HuH-7 (cell line): ENCODE measurements at places on chromosomes 16 and 17.

- DNase-seq, result no peak
These were observed 18.5 kb downstream of the PLLP start for GRCh38 chr16:57265850-57266530.

GRCh38 chr16:86884390-86884650 is 306.0 kb downstream of the FOXL1 start:
- no peak for DNase-seq

GRCh38 chr17:81009136-81009535 is 17.5 kb downstream of the CHMP6 start:
- no peak for DNase-seq

DNA sequence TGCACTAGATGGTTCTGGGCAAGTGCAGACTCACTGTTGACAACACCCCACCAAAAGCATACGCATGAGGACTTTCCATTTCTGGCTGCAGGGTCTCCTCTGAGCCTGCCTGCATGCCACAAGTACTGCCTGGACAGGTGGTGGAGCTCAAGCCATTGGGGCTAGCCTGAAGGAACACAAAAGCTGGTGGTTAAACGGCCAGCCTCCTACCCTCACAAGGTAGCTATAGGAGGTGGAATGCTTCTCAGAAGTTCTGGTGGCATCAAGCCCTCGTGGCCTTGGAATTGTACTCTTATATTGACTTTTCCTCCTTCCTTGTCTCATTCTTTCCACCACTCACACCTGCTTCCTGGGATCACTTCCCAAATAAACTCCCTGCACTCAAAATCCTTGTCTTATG is 56.6 kb upstream of the BCAR1 start:
- DNase-seq, result no peak

DNA sequence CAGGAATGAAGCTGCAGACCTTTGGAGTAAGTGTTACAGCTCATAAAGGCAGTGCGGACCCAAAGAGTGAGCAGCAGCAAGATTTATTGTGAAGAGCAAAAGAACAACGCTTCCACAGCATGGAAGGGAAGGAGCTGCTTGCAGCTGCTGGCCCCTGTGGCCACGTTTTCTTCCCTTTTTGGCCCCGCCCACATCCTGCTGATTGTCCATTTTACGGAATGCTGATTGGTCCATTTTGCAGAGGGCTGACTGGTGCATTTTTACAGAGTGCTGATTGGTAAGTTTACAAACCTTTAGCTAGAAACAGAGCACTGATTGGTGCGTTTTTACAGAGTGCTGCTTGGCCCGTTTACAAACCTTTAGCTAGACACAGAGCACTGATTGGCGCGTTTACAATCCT is 841.5 kb downstream of the CDH11 start:
- DNase-seq, result no peak

DNA sequence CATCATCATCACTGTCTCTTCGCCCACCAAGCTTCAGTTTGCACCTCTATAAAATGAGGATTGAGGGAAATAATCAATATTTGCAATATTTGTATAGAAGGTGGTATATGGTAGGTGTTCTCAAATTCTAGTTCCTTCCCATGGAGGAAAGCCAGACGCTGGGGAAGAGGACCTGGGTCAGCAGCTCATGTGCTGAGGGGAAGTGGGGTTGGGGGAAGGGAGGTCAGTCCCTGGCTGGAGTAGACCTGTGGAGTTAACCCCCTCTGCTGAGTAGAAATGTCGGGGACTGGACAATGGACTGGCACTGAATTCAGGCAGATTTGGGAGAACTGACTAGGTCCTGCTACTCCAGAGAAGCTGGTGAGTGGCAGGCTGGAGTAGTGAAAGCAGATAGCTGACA is 12.8 kb upstream of the ITGB3 start:
- DNase-seq, result no peak

GRCh38 chr17:35519906-35520442 is 17.5 kb downstream of the SLFN12L start:
- no peak for DNase-seq

DNA sequence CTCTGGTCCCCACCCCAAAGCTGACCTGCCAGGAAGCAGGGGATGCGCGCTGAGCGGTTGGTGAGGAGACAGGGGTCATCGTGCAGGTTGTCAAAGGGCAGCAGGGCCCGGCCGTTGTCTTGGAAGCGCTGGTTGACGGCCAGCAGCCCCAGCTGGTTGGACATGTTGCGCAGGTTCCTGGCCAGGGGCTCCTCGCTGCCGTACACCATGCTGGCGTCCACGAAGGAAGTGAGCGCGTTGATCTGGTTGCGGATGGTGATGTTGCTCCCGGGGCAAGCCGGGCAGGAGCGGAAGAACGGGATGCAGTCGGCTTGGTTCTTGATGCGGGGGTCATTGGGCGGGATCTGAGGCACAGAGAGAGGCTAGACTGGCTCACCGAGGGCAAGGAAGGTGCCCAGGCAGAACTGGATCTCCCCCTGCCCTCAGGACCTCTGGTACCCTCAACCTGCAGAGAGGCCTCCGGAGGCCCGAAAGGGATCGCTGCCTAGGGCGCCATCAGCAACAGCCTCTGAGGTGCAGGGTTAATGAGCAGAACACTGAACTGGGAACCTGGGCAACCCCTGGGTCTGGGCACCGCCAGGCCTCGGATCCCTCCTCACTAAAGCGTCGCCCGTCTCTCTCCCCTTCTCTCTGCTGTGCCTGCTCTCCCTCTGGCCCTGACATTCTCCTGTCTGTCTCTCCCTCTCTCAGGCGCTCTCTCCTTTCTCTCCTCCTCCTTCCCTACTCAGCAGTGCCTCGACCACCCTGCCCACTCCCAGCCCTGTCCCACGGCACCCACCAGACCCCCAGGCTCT is 2.7 kb downstream of the MPO start:
- DNase-seq, result no peak

DNA sequence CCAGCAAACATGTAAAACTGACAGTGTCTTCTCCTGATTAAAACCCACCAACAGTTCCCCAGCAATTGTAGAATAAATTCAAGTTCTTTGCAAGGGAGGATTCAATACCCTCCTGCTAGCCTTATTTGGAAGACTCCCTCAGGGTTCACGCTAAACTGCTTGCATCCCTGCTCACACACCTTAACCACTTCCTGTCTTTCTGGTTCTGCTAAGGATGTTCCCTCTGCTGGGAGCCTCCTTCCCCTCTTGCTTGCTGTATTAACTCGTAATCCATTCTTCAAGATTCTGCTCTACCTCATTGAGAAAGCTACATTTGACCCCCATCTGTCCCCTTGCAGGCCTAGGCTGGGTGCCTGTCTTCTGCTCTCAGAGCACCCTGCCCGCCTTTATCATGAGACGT is 2.3 kb upstream of the SHISA6 start:
- DNase-seq, result no peak

DNA sequence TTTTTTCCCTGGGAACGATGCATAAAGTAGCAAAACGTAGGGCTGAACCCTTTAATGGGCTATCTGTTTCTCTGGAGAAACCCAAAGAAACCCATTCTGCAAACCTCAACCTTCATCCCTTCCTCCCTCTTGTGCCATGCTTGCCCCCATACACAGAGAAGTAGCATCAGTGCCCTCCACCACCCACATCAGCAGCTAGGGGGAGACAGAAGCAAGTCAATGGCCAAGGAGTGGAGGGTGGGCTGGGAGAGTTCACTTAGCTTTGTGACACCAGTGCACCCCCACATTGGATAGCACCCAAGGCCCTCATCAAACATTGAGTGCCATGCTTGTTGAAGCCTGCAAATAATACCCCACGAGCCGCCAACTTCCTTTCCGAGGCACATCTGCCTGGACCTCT is 282.4 kb downstream of the ABCC12 start:
- no peak for DNase-seq

DNA sequence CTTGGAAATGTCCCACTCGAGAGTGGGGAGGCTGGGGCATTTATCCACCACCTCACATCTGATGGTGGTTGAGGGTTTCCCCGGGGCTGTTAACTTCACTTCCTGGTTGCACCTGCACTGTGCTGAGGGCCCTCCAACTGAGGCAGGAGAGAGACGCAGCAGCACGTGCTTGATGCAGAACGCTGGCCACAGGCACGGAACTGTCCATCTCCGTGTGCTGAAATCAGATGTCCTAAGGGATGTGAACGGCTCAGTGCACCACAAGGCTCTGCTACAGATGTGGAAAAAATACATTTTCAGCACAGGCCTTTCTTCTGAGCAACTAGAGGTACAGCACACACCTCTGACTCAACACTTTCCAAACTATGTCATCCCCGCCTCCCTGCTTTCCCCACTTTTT is 114.8 kb upstream of the C16orf82 start:
- DNase-seq, result no peak

DNA sequence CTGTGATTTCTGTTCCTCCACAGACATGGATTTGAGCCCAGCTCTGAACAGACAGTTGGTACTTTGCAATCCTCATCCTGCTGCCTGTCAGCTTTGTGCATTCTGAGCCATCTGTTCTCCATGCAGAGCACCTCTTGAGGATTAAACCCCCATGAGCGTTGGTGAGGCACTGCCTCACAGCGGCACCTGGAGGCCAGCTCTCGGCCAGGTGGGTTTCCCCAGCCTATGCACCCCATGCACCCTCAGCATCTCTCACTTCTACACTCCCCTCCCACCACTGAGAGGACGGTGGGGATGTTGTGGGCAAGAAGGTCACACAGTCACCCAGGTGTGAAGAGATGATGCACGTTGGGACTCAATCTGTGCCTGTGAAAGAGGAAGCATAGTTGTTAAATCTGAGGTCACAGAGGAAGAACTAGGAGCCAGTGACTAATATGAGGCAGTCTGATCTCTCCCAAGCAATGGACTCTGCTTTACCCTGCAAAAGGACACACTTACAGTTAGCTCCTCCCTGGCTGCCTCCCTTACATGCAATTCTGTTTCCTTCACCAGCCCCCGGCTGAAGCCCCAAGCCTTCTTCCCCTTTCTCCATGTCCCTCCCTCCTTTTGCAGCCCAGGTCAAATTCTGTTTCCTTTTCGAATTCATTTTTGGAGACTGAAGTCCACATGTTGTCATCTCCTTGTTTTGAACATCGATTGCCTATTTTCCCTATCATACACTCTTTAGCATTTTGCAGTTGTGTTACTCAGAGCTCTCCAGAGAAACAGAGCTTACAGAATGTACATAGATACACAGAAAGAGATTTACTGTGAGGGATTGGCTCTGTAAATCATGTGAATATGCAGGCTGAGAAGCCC is 58.5 kb downstream of the HS3ST3B1 start:
- no peak for DNase-seq

DNA sequence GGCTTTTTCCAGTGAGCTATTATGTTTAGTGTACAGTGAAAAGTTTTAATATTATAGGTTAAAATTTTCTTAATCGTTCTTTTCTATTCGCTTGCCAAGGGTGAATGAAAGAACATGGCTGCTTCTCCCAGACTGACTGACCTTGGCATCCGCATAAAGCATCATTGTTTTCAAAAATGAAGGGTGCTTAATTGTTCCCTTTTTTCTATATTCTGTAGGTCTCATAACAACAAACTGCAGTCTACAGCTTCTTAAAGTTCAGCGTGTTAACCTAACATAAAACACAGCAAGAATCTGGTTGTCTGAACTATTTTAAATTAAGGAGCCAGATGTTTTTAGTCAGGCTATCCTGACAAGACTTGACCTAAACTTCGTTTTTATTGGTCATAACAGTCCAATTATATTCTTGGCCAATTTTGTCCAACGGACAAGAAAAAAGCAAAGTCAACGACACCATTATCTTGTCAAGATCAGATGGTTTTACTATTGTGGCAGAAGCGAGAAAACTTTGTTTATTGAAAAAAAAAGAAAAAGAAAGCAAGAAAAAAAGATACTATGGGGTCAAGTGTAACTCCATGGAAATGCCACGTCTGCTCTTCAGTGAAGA is 14.1 kb downstream of the C17orf58 start:
- no peak for DNase-seq

GRCh38 chr17:75825748-75826370 is 18.3 kb downstream of the UNC13D start:
- DNase-seq, result no peak

DNA sequence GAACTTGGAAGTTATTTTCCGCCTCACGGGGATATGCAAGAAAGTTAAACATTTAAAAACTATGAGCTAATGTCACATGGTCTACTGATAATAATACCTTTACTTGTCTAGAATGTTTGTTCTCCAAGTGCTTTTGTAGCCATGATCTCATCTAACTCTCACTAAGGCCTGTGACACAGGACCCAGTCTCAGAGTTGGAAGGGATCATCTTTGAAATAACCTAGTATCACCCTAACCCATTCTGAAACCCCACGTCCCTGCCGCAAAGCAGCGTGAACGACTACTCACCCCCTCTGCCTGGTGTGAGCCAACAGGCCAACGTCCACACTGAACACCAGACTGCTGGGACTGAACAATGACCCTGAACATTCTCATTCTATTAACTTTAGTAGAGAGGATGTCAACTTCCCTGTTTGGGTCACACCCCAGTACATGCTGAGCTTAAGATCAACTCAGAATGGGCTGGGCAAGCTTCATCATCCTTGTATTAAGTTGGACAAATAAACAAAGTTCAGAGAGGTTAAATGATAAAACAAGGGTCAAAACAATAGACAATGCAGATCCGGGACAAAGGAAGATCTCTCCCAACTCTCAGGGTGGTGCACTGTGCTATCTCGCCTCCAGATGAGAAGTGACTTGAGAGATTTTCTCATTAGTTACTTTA is 54.8 kb upstream of the BCAR1 start:
- DNase-seq, result peak; percentile 54

- DNase-seq, result no peak
These were observed 10.1 kb downstream of the NUDT7 start for GRCh38 chr16:77732241-77732946.

GRCh38 chr16:89297156-89297874 is 79.8 kb downstream of the ZNF778 start:
- no peak for DNase-seq

DNA sequence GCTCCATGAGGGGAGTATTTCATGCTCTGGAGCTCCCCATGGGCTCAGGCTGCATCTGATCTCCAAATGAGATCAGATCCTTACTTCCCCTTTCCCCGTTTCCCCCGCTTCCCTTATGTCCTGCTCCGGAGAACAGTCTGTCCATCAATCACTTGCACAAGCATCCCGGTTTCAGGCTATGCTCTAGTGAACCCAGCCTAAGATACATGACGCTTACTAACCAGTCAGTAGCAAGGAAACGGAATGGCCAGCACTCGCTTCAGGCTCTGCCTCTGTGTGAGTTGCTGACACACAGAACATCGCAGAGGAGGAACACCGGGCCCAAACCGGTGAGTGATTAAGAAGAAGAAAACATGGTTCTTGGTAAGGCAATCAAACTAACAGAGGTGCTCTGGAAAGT is 9.4 kb upstream of the ATP5MC1 start:
- no peak for DNase-seq

DNA sequence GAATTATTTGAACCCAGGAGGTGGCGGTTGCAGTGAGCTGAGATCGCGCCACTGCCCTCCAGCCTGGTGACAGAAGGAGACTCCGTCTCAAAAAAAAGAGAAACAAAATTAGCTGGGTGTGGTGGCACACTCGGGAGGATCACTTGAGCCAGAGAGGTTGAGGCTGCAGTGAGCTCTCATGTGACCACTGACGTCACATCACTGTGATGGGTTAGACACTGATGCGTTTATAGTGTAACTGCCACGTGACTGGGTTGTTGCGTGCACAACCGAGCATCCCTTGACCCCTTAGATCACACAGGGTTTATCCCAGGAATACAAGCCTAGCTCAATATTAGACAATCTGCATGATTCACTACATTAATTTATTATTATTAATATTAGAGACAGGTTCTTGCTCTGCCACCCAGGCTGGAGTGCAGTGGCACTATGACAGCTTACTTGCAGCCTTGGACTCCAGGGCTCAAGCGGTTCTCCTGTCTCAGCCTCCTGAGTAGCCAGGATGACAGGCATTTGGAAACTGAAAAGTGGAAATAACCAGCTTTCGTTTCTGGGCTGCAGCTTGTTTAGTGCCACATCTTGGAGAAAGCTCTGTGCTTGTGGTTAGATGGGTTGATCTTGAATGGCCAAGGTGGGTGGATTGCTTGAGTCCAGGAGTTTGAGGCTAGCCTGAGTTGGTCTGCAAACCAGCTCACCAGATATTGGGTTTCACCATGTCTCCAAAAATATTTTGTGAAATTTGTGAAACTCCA is 26.4 kb upstream of the ABR start:
- DNase-seq, result no peak
